Hepatocyte (in vitro differentiated cells): ENCODE measurements at places on chromosomes 3 and 15. TPM values are rescaled to one million over a fixed set of nuclear protein-coding genes. Genes with fewer than 3 reads are reported as not detected.

GRCh38 chr3:182925944-182926337 is 54.4 kb downstream of the DCUN1D1 start:
- DNase-seq = no peak

- no peak for DNase-seq
Measured at GRCh38 chr3:152362086-152362485, 93.4 kb downstream of the MBNL1 start.

The CCR1 gene
- 2.7 and 3.5 TPM in 2 replicates for total RNA-seq

- DNase-seq = no peak
Measured at GRCh38 chr3:37126856-37127255, 47.5 kb downstream of the LRRFIP2 start.

The KBTBD13 gene
- total RNA-seq = not detected in 2 replicates

- DNase-seq = no peak
Measured at GRCh38 chr3:18830087-18830486, 318.2 kb upstream of the KCNH8 start.

- no peak for DNase-seq
Measured at GRCh38 chr3:65265942-65266590, 578.3 kb upstream of the ADAMTS9 start.

The FSIP1 gene
- total RNA-seq = 0.56 and 0.60 TPM in 2 replicates

- DNase-seq = no peak
Measured at GRCh38 chr3:32780071-32780734, 37.6 kb upstream of the TRIM71 start.

DNA sequence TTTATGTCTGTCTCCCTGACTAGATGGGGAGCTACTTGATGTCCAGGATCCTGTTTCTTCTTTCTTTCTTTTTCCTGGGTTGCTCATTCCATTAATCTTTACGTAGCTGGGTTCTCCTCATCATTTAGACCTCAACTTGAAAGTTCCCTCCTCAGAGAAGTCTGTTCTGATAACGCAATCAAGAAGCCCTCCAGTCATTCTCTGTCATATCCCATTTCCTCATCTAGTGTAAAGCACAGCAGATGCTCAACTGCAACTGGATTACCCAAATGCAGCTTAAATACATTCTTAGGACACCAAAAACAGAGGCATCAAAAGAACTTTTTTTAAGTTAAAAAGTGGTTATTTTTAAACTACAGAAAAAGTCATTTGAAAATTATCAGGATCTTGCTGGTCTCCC is 51.7 kb upstream of the ST3GAL6 start:
- no peak for DNase-seq
